ENCODE measurements at places on chromosomes 3 and 15.

- DNase-seq = peak; percentile 70
These were observed 22.1 kb upstream of the SCAANT1 start for GRCh38 chr3:63934041-63934866.

GRCh38 chr3:152257563-152258035 lies 11.1 kb upstream of the MBNL1 start:
- DNase-seq = no peak

DNA sequence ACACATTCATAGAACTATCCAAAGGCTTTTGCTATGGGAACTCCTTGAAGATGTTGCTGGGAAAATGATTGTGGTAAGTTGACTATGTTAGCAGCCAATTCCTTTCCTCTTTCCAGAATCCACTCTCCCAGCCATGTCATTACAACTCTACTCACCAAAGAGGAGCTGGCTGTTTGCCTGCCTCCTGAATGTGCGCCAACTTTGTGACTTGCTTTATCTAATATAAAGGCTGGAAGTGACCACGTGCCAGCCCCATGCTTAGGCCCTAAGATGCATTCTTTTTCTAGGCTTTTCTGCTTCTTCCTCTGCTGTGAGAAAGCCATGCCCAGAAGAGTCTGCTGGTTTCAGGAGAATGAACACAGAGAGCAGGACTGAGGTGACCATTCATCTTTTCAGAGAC lies 182.2 kb downstream of the GABRB3 start:
- DNase-seq = no peak

GRCh38 chr3:57085211-57085610 lies 24.7 kb downstream of the SPATA12 start:
- DNase-seq = no peak

DNA sequence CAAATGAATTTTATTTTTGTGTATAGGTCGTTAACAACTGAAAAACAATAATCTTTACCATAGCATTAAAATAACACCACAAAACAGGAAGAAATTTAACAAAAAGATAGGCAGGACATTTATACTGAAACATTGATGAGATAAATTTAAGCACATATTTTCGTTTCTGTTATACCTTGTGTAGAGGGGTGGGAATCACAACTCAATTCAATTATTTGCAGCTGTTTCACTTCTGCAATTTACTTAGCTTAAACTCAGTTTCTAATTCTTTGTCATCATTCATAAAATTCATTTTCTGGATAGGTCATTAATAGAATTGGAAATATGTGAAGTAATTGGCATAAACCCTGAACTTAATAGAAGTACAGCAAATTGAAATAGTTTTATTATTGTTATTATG lies 42.3 kb downstream of the TP63 start:
- DNase-seq = no peak

GRCh38 chr3:185711255-185711870 lies 113.5 kb downstream of the IGF2BP2 start:
- DNase-seq = no peak

GRCh38 chr15:98651036-98651481 lies 2.7 kb downstream of the IGF1R start:
- DNase-seq = peak; percentile 48

GRCh38 chr3:54755756-54756155 lies 172.1 kb downstream of the LRTM1 start:
- no peak for DNase-seq

- DNase-seq = no peak
These were observed 18.6 kb upstream of the SLC24A5 start for GRCh38 chr15:48102167-48102566.

GRCh38 chr3:197491923-197492664 lies 63.7 kb downstream of the BDH1 start:
- no peak for DNase-seq

DNA sequence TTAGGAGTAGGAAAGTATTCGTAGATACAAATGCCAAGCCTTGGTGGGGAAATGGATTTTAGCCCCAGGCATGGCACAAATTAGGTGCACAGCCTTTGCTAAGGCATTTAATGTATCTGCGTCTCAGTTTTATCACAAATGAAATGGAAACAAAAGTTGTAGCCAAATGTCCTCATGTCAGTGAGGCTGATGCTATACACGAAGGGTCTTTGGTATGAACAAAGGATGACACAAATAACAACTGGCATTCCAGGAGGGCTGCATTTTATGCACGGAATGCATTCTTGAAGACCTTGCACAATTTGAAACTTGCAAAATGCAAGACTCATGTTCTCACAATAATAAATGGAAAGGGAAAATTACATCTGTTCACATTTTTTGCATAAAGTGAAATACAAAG lies 181.9 kb downstream of the SV2B start:
- no peak for DNase-seq

DNA sequence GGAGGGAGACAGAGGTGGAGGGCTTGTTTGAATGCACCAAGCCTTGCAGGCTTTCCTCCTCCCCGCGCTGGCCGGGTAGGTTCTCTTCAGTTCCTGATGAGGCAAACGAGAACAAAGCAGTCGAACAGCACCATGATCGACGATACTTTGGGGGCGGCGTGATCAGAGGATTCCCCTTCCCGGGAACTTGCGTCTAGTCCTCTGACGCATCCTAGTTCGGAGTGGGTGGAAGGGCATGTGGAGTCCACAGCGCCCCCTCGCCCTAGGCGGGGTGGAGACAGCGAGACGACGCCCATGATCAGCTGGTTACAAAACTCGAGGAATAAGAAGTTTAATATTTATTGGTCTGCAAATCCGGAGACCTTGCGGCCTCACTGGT lies 452 bp upstream of the SV2B start:
- DNase-seq = peak; percentile 72

DNA sequence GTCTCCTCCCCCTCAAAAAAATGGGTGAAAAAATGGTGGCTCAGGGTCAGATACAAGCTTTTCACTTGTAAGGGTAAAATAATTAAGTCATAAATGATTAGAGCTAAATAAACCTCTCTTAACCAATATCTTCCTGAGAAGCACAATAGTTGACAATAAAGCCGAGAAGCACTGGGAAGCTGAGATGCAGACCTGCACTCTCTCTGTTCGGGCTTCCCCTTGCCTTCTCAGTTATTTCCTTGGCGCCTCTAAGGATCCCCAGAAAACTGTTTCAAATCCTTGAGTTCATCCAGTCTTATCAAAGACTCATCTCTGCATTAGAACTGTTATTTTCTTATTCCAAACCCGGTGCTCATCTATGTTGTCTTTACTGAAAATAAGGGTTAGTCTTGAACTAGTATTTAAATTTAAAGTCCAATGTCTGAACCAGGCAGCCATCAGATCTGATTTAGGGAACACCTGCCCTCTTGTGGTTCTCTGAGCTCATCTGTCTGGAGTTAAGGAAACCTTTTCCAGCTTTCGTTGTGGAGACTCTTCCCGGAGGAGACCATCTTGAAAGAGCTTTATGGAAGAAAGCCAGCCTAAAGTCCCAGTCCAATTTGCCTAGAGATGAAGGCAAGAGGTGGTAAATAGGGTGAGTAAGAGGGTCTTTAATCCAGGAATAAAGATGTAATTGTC lies 256.4 kb upstream of the MCTP2 start:
- DNase-seq = peak; percentile 75

DNA sequence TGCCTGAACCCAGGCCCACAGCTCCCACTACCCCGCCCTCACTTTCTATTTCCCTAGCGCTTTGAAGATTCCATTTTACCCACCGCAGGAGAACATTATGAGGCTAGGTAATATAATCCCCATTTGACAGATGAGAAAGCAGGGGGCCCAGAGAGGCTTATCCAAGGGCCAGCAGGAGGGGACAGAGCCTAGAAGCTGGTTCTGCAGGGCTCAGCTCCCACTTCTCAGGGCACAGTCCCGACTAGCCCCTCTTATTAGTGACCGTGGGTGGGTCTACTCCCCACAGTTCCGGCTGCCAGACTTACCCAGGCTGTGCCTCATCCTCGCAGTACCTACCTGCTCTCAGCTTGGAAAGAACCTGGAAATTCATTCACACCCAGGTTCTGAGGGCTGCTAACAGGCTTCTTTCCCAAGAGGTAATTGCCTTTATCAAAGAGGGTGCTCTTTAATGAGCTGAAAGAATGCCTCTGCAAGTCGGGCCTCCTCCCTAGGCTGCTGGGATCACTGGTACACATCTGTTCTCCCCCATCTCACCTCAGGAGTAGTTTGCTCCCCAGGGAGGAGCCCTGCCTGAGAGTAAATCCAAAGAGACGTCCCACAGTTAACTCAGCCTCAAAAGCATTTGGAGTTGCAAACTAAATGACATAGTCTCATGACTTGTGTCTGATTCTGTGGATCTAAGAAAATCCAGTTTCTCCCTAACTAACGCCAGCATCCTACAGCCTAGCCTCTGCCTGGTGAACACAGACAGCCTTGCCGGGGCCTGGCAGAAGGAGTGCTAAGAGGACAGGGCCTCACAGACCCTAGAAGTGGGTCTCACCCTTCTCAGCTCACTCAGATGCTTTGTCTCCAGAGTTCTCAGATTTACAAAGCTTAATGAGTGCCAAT lies 125.0 kb downstream of the CHSY1 start:
- DNase-seq = peak; percentile 53

- DNase-seq = peak; percentile 73
These were observed 462 bp downstream of the EDEM1 start for GRCh38 chr3:5187920-5188418.

GRCh38 chr3:38630606-38631005 lies 18.9 kb downstream of the SCN5A start:
- DNase-seq = no peak

DNA sequence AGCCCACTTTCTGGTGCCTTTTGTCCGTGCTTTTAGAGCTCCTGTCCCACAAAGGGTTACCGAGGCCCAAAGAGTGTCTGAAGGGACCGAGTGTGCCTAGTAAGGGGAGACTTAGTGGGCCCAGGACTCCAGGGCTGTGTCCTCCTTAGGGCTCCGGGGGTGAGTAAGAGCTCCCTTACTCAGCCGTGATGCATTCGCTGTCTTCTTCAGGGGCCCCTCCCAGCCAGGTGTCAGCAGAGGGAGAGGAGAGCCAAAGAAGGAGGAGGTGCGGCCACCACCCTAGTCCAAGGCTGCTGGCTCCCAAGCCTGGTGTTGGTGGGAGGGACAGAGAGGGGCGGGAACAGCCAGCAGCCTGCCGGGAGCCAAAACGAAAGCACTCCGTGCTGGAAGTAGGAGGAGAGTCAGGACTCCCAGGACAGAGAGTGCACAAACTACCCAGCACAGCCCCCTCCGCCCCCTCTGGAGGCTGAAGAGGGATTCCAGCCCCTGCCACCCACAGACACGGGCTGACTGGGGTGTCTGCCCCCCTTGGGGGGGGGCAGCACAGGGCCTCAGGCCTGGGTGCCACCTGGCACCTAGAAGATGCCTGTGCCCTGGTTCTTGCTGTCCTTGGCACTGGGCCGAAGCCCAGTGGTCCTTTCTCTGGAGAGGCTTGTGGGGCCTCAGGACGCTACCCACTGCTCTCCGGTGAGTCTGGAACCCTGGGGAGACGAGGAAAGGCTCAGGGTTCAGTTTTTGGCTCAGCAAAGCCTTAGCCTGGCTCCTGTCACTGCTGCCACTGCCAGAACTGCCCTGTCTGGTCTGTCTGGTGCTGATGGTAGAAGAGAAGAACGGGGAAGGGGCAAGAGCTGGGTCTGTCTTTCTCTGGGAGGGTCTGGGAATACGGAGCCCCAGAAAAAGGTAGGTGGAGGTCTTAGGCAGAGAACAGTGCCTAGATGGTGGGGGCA lies at the start of gene IL17RC:
TSS of gene IL17RC (plus strand) at position 365 of the 947 bp plus-strand sequence. CDS start at position 583, 218 bp downstream.
- peak; percentile 74 for DNase-seq

- DNase-seq = no peak
These were observed 13.3 kb upstream of the CSPG4 start for GRCh38 chr15:75725719-75726607.

GRCh38 chr3:58659051-58659675 lies 7.4 kb downstream of the FAM3D start:
- peak; percentile 60 for DNase-seq

DNA sequence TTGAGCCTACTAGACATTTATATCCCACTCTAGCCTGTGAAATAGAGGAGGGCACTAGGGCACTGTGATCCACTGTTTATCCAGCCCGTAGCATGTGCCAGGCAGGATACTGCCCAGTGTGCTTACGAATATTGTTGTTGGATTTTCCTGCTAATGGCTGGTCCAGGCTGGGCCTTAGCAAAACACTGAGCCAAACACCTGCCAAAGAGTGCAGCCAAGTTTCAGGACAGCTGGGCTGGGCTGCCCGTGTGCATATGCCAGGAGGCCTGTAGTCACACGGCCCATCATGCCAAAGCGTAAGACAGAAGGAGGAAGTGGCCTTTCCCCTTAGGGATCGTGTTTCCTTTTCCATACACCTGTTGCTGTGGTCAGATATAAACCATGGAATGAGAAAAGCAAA lies 54.5 kb upstream of the ABHD10 start:
- DNase-seq = no peak

- no peak for DNase-seq
These were observed 250.0 kb upstream of the SLCO3A1 start for GRCh38 chr15:91603384-91604080.

GRCh38 chr3:104628185-104628789 lies 738.4 kb upstream of the ALCAM start:
- peak; percentile 68 for DNase-seq

- DNase-seq = no peak
These were observed 48.7 kb upstream of the MDFIC2 start for GRCh38 chr3:70360979-70361760.
